GM04503 (cell line): ENCODE measurements at places on chromosomes 1 and 21.

DNA sequence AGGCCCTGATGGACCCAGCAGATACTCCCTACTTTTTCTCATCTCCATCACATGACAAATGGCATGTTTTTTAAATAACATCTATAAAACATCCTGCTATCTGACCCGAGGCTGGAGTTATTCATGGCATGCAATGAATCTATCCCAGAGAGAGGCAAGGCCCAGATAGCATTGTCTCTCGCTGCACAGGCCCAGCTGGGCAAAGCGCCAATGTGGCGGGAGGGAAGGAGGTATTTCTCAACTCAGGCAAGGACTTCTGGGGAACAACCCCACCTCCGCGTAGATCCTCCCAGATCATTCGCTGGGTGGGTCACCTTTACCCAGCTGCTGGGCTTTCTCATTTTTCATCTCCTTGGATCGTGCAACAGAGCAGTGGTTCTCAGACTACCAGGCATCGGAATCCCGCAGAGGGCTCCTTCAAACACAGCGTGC, 59.8 kb downstream of the ERG start:
- DNase-seq, result peak; percentile 12

DNA sequence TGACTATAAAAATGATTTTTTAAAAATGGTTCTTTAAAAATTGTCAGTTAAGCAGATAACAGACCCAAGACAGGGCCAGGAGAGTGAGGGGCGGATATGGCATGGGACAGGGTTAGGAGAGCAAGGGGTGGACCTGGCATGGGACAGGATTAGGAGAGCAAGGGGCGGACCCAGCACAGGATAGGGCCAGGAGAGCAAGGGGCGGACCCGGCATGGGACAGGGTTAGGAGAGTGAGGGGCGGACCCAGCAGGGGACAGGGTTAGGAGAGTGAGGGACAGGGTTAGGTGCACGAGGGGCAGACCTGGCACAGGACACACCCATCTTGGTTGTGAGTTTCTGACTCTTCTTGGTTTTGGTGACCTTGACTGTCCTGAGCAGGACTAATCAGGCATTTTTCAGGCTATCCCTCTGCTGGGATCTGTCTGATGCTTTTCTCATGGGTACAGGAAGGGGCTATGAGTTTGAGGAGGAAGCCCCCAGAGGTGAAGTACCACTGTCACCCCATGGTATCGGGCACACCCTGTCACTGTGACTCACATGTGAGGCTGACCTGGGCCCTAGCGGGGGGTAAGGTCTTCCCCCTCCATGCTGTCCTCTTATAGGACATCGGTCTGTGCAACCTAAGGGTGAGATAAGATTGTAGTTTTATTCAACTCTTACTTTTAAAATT, 159.0 kb upstream of the COL6A1 start:
- no peak for DNase-seq

DNA sequence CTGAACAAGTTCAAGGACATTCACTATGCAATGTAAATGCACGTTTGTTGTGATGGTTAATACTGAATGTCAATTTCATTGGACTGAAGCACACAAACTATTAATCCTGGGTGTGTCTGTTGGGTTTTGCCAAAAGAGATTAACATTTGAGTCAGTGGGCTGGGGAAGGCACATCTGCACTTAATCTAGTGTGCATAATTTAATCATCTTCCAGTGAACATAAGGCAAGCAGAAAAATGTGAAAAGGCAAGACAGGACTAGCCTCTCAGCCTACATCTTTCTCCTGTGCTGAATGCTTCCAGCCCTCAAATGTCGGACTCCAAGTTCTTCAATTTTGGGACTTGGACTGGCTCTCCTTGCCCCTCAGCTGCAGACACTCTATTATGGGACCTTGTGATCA, 40.1 kb downstream of the PRPF38A start:
- no peak for DNase-seq

GRCh38 chr21:33152732-33153130, 77.0 kb upstream of the IFNAR2 start:
- DNase-seq, result no peak

DNA sequence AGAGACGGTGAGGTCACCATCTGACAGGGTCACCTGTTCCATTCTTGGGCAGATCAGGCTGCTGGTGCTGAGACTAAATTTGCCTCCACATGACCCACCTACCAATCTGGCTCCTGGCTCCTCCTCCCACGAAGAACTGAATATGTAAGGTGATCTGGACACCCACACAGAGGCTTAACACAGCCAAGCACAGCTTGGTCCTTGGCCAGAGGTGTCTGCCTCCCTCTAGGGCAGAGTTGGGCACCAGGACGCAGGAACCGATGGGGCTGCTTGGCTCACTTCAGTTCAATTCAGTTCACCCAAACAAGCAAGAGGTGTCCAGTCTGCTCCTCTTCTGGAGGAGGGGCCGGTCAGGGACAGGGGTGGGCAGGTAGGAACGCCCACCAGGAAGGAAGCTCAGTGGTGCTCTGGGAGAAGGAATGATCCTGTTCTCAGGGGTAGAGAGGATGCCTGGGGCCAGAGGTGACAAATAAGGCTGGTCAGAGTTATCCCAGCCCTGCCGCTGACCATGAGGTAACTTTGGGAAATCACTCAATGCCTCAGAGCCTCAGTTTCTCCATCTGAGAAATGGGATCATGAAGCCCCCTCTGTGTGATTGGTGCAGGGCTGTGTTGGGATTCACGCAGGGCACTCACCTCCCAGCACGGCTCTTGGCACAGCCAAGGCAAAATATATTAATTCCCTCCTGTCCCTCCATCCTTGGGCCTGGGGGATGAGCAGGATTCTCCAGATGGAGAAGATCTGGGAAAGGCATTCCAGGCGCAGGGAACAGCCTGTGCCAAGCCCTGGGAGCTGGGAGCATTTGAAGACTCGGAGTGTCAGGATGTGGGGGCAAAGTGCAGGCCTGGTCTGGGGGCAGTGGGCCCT, 284.5 kb downstream of the PTPRU start:
- DNase-seq, result no peak

DNA sequence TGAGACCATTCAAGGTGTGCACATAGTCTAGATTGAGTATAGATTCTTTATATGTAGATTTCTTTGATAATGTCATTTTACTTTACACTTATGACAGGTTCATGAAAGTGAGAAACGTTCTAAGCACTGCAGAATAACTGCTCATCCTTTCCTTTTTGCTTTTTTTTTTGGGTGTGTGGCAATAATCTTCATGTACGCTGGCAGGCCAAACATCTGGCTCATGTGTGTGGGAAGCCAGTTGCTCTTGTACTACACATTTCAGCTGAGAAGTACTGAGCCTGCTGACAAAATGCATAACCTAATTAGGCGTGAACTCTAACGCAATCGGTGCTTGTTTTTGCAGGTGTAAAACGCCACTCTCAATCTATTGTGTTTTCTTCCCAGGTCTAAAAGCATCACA, 350.8 kb upstream of the KAZN start:
- DNase-seq, result no peak

GRCh38 chr1:59556398-59556797, 258.4 kb upstream of the HOOK1 start:
- DNase-seq, result no peak

DNA sequence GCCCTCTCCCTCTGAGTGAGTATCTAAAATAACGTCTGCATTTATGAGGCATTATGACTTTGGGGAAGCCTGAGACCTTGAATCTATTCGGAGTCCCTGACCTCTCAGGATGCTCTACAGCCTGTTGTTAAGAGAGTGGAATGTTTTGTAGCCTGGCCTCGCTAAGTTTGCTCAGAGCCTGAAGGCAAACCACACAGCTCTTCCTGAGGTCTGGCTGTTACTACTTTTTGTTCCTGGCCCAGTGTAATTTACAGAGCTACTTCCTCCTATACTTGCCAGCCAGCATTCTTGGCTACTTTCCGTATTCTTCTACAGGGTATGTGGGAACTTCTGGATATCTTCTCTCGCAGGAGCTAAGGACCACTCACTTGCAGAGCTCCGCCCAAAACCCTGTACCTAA, 3.6 kb upstream of the ZMYM4 start:
- DNase-seq, result peak; percentile 51

DNA sequence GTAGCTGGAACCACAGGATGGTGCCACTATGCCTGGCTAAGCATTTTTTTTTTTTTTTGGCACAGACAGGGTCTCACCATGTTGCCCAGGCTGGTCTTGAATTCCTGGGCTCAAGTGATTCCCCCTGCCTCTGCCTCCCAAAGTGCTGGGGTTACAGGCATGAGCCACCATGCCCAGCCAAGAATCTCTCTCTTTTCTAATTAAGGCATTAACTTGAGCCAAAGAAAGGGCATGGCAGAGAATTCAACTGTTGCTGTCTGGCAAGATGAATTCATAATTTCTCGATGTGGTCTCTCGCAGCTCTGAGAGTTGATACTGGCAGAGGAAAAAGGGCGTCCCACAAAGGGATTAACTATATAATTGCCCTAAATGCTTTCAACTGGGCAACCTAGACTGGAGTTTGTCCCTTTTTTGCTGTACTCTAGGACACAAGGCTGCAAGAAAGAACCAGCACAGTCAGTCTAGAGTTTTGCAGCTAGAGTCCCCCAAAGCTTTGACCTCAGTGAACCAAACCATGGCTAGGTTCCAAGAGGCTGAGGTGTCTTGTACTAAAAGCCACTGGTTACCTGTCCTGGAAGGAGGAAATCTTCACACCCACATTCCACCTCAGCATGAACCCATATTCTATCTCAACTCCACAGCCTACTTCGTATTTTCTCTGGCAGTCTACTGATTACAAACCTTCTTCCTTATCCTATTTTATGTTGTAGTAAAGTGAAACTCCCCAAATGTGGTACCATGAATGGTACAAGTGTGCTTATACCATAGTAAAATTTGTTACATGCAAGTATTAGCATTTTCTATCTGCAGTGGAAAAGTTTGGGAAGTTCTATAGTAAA, 51.2 kb downstream of the OPTC start:
- DNase-seq, result no peak

- no peak for DNase-seq
Observed at GRCh38 chr1:146001709-146002108, 5.3 kb upstream of the TXNIP start.

GRCh38 chr1:1281533-1282321, 1.5 kb downstream of the SCNN1D start:
- no peak for DNase-seq

GRCh38 chr1:8408151-8408839, 90.4 kb downstream of the SLC45A1 start:
- peak; percentile 84 for DNase-seq

- DNase-seq, result no peak
Observed at GRCh38 chr1:230212405-230212936, 145.4 kb downstream of the GALNT2 start.

GRCh38 chr1:67348586-67349252, 41.0 kb downstream of the IL12RB2 start:
- DNase-seq, result no peak

DNA sequence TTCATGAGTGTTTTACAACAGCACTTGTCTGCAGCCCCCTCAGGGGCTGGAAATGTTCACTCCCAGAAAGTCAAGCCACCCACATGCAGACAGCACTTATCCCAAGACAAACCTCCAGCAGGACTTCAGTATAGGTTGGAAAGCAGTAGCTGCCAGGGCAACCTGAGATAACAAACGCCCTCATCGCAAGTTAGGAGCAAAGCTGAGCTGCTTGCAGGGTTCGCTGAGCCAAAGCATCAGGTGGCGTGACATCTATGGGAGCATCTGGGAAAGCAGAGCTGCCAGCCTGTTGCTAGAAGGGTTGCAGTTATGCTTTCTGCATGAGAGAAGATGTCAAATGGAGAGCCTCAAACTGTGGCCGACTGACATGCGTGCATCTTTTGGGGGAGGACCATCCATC, 4.2 kb upstream of the STXBP3 start:
- no peak for DNase-seq

DNA sequence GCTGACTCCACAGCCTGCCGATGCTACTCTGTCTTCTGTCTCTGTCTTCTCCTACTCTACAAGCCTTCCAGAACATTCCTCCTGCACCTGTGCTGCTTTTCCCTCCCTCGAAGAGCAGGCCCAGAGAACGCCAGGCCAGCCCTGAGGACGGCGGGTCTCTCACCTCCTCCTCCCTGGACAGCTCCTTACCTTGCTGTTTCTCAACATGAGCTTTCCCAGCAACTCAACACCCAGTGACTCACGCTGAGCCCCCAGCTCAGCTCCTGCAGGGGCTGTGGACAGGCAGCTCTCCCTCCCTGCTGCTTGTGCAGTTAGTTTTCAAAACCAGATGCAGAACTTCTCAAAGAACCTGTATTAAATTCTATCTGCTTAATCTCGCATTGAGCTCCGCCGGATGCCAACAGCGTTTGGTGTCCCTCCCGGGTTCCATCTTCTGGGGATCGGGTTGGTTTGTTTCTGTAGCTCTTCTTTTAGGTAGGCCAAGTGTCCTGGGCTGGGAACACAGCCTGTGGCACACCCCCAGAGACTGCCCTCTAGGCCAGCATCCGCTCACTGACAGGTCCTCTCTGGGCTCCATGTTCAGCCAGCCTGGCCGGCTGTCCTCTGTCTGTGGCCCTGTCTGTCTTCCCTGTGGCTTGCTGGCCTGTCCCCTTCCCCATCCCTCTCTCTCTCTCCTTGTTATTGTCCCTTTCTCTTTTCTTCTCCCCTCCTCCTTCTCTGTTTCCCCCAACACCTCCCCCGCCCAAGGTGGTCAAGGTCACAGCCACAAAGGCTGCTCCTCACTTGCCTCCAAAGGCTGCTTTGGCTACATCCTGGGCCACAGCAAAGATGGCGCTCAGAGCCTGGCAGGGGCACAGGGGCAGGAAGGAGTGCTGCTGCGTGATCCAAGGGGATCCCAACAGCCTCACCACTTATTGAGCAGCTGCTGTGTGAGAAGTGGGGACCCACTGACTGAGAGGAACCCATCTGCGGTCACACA, 391.0 kb downstream of the MATN1 start:
- no peak for DNase-seq

DNA sequence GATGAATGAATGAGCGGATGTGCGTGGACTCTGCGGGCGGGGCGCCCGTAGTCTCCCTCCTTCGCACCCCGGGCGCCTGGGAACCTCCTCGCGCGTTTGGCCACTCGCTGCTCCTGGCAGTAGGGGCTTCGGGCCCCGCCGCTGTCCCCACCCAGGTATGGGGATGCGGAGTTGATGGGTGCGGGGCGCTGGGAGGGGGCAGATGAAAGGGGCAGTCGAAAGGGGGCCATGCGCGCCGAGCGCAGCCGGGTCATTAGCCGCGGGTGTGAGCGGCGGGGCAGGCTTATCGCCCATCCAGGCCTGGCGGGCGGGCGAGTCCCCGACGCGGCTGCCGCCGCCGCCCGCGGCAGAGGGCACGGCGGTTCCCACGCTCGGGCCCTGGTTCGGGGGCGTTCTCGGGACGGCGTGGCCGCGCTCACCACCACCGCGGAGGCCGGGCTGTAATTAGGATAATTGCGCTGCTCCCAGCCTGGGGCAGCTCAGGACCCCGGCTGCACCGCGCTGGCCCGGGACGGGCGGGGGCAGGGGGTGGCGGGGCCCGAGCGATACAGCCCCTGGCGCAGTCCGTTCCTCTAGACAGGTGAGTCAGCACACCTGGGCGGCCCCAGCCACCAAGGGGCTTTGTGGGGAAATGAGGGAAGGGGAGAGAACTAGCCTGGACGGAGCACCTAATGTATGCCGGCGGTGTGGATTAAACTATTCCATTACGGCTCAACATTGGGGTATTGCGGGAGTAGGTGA, 22.1 kb upstream of the CITED4 start:
- no peak for DNase-seq

GRCh38 chr1:205944525-205944924, 1.3 kb upstream of the SLC26A9 start:
- no peak for DNase-seq
